MCF 10A (cell line): ENCODE measurements at places on chromosomes 6 and 20.
A peak's percentile ranks its signal among the peaks of the same experiment; 100 is the strongest.

DNA sequence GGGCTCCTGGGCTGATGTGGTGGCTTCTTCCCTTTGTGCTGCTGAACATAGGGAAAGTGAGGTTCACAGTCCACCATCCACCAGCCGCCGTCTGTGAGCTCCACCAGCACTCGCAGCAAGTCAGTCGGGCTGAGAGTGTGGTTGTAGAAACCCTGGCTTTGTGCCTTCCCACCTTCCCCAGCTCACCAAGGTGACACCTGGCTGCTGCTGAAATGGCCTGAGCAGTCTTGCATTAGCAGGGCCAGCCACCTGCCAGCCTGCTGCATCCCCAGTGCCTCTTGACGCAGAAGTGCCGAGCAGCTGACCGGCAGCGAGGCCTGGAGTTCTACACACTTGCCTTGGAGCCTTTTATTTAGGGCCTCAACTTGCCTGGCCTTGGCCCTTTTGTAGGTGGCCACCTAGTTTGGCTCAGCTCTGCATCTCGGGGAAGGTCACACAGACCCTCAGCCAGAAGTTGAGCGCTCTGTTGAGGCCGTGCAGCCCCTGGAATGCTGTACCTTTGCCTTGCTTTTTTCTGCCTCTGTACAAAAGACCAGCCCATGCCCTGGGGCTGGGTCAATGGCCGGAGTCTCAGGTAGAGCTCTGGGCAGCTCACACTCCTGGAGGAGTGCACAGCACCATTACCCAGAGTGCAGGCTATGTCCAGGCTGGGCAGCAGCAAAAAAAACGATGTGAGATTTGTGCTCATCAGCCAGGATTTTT lies 76.5 kb downstream of the PTPN1 start:
- DNase-seq: no peak

DNA sequence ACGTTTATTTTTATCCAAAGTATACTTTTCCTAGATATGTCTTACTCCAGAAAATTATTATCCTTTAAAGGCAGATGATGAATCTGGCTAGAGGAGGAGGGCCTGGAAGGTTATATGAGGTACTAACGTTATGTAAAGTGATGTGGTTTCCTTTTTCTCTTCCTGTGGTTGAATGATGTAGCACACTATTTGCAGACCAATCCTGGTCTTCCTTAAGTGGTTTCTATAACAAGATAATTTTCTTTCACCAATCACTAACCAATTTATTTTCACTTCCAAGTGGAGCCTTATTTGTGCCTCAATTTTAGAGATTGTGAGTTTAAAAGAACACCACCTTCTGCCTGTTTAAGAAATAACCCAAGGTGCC lies 154.6 kb upstream of the SOX4 start:
- DNase-seq: no peak

GRCh38 chr20:57676589-57677583 lies 32.9 kb downstream of the PMEPA1 start:
- no peak for DNase-seq

DNA sequence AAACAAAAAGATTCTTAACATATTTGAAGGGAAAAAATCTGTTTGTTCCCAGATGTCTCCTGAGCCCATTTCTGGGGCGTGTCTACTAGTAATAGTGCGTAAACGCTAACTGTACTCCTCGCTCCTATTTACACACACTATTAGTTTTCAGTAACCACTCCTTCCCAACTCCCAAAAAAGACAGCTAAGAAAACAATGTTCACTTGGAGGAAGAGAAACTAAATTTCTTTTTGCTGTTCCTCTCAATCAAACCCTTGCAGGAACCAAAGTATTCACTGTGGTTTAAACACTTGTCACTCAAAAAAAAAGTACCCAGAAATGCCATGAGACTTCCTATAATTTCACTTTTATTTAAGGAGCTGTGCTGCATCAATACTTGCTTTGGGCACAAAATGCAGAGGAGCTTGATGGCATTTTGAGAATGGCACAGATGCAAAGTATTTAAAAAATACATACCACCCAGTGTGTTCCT lies 118.2 kb downstream of the BACH2 start:
- DNase-seq: no peak

GRCh38 chr6:164370773-164371172 lies 938.6 kb downstream of the C6orf118 start:
- DNase-seq: peak; percentile 24
